ENCODE measurements at places on chromosomes 2 and 18.

DNA sequence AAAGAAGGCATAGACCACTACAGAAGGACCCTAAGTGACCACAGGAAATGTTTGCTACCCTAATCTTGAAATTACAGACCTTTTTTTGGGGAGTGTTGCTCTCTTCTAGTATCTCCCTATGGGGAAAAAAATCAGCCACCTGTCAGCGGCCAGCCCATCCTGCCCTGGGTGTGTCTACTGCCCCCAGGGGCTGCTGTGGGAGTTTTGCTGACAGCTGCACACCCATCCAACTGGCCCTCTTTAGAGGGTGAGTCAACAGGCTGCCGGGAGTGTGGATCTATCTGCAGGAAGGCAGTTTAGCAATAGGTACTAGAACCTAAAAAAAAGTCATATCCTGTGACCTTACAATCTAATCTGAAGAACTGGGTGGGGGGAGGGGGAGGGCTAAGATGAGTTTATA, 796 bp upstream of the DYSF start:
- peak; percentile 2 for DNase-seq

GRCh38 chr2:214322662-214323061, 88.2 kb upstream of the VWC2L start:
- DNase-seq, result no peak

DNA sequence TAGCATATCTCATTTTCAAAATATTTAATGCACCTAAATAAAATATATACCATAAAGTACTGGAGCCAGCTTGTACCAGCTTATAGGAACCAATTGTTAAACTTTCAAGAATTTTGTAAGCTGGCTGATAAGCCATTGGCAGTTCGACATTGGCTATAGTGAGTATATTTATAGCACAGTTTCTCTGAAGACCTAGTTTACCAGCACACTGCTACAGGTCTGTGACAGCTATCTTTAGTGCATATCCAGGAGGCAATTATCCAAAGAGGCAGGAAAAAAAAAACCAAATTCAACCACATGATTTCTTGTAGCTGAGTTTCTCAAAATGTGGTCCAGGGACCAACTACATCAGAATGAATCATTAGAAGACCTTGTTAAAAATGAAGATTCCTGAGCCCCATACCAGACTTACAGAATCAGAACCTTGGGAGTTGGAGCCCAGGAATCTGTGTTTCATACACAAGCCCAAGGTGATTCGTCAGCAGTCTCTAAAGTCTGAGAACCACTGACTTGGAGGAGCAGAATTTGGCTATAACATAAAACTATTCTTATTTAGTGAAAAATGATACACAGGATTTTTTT, 279.0 kb upstream of the NRP2 start:
- DNase-seq, result no peak

- no peak for DNase-seq
Measured at GRCh38 chr2:47819834-47820233, 36.9 kb downstream of the MSH6 start.

DNA sequence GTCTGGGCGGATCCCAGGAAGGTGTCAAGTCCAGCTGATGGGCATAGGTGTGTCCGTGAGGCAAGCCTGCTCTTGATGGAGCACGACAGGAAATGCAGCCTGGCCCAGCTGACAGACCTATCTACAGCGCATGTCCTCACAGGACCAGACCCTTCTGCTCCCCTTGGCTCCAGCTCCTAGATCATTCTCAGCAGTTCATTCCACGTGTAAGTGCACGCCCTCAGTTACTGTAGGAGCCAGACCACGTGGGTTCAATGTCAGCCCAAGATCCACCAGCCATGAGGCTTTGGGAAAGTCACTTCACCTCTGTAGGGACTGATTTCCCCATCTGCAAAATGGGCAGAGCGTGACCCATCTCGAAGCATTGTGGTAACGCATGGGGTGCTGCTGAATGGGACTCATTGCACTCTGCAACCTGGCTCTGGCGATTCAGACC, 47.8 kb downstream of the TMEM17 start:
- no peak for DNase-seq

- DNase-seq, result no peak
Measured at GRCh38 chr2:12051831-12052230, 305.4 kb downstream of the LPIN1 start.

DNA sequence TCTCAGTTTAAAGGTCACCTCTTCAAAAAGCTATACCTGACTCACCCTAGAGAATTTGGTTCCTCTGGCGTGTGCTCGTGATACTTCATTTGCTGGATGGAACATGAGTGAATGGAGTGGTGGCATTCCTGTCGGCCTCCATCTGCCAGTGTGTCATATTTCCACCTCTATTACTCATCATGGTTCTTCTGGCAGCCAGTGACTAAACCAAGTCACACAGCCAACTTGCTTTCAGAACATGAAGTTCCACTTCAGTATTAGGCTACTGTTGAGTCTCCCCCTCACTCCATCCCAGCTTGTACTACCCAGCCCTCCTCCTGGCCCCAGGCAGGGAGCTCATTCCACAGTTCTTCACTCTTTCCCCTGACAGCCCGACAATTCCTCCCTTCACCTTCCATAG, 169.8 kb downstream of the MREG start:
- DNase-seq, result no peak

DNA sequence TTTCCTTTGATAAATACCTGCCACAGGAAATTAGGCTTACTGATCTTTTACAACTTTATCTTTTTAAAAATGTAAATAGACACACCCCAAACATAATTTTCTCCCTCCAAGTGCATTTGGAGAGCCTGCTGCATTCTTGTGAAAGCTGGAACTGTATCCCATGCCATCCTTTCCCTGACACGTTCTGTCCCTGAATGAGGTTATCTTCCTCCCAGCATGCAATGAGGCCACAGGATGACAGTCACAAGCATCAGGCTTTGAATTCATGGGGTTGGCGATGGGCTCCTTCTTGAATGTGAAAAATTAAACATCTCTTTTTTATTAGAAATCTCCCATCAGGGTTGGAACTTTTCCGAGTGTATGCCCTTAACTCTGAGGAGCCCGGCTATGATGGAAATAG, 77.8 kb downstream of the CTAGE1 start:
- DNase-seq, result no peak

GRCh38 chr2:72157871-72158771, 10.5 kb upstream of the CYP26B1 start:
- no peak for DNase-seq

DNA sequence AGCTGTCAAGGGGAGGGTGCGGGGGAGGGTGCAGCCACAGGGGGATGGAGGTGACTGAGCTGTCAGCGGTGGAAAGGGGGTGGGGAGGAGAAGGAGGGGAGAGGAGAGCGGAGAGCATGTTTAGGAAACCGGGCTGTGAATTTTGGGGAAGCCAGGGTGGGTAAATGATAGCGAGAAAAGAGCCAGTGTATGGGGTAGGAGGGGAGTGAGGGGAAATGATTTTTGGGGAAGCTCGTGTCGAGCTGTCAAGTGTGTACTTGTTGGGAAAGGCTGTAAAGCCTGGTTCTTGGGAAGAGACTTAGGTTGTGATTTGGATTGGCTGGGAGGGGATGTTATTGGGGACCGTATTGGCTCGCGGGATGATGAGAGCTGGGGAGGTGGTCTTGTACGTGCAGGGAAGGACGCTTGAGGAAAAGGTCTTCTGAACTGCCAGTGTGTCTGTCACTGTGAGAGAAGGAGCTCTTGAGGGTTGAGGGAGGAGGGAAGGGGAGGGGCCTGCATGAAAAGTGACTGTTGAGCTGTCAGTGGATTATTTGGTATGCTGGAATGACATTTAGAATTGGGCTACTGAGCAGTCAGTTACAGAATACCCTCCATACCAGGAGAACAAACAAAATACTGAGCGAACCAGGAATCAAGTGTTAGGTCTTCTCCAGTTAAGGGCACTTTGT, 1.0 kb downstream of the UBR3 start:
- peak; percentile 33 for DNase-seq

DNA sequence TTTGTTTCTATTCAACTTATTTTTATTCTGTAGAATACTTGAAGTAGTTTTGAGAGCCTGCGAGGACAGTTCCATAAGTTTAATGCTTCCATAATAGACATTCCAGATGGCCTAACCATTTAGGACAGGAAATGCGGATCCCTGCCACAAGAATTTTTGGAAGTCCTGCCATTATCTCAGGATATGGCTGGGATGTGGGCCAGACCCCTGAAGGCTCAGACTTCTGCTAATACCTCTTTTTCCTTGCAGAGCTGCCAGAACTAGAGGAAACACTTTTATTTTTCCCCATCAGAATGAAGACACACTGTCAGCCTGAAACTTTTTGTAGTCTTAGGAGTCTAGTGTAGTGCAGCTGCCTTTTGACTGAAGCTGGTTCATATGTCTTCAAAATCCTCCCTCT, 806.5 kb downstream of the TDRD15 start:
- DNase-seq, result no peak

DNA sequence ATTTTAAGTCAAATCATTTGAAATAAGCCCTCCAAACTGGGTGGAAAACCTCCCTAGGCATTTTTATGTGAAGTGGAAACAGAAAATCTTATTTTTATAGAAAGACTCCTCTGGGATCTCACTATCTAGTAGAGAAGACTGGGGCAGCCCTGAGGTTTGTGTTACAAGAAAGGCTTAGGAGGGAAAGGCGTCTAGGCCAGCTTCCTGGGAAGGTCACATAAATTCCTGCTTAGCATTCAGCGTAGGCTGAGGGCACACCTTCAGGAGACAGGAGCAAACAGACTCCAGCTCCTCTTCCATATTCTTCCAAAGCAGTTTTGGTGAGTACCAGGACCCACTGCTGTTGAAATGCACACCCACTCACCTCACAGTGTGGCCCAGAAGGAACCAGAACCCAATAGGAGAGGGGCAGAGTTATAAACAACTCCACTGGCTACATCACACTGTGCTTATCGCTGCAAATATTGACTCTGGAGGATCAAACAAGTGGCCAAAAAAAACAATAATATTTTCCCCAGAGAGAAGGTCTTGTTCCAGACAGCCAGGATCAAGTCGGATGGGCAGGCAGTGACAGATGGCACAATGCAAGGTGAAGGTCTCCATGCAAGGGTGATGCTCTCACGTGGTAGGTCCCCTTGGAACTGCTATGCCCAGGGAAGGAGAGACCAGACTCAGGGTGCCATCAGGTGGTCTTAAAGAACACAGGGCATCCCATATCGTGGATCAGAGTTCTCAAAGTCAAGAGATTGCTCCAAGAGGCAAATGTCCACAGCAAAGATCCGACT, 17.7 kb upstream of the IGFBP2 start:
- no peak for DNase-seq

GRCh38 chr18:68797871-68798270, at the start of gene CCDC102B:
Gene CCDC102B (plus strand): TSS chr18:68798080. CDS start chr18:68836764, 38,684 bp downstream.
- DNase-seq, result peak; percentile 52

DNA sequence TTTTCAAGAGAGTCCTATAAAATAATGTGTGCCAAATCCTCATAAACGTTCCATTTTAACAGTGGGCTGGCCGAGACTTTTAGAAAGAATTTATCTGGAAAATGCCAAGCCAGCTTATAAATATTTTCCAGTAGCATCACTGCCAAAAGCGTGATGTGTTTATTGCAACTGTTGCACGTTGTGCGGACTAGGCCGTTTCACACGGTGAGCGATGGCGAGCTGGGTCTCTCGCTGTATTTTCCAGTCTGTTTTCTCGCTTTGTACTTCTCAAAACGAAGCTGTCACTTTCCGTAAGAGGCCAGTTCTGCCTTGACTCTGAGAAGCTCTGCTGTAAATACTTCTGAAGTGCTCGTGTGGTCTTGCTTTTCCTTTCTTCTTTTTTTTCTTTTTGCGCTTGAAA, 65.0 kb upstream of the ZNF236 start:
- no peak for DNase-seq

DNA sequence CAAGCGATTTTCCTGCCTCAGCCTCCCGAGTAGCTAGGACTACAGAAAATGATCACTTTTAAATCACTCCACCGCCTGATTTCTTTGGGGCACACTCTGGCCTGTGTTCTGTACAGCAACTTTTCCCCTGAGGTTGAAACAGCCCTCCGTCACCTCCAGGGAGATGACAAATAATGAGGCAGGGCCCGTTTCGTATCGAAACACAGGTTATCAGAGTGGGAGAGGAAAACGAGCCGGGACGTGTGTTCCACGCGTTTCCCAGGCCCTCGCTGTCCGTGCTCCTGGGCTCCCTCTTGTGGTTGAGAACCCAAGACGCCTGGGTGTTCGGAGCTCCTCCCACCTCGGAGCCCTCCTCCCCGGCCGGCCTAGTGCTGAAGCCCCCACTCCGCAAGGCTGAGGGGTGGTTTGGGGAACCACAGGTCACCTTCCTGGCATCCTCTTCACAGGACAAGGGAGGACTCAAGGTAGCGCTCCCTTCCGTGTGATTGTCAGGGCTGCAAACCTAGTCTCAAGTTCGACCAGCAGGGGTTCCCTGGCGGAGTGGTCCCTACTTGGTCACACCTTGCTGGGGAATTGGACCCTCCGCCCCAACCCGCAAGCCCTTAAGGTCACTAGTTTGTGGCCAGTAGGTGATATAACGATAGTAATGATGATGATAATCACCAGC, 12.8 kb downstream of the ATP6V1B1 start:
- DNase-seq, result peak; percentile 54

- DNase-seq, result no peak
Measured at GRCh38 chr2:79971807-79972206, 332.7 kb downstream of the LRRTM1 start.

- DNase-seq, result no peak
Measured at GRCh38 chr2:59083075-59083828, 842.1 kb upstream of the FANCL start.

GRCh38 chr2:102059151-102059550, 67.4 kb downstream of the IL1R2 start:
- DNase-seq, result no peak

DNA sequence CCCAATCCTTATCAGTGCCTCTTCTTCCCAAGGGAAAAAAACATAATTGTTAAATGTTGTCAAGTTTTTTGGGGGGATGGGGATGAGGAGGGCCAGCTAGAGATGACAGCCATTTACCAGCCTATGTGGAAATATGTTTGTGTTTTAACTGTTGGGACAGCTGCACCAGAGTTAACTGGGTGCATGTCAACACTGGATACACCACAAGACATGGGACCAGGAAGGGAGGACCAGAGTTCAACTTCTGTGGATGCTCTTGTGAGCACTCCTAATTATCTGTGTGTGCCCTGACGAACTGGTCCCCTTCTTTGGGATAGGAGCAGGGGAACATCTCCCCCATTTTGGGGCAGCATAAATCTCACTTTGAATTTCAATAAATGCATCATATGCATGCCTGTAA, 66.1 kb upstream of the FZD5 start:
- no peak for DNase-seq

- no peak for DNase-seq
Measured at GRCh38 chr2:30252723-30253701, 21.7 kb downstream of the LBH start.

DNA sequence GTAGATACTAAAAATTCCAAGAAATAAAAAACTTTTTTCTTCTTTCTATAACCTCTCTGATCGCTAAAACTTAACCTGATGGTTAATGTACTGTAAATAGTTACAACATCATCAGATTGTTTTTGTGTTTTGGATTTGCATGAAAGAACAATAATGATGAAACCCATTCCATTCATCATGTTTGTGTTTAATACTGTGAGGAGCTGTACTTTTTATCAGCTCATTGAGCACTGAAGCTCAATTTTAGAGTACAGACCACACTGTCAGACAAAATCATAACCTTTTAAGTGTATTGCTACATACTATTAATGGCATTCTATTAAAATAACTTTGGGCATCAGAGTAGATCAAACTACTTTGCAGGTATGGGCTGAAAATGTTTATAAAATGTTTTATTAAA, 14.8 kb upstream of the BBS5 start:
- no peak for DNase-seq
